Activated CD8-positive, alpha-beta memory T cell treated with anti-CD3 and anti-CD28 coated beads for 1 hour (primary cell): ENCODE measurements at places on chromosomes 2 and 18.

GRCh38 chr2:38138419-38138818 lies 62.5 kb upstream of the CYP1B1 start:
- no peak for DNase-seq

DNA sequence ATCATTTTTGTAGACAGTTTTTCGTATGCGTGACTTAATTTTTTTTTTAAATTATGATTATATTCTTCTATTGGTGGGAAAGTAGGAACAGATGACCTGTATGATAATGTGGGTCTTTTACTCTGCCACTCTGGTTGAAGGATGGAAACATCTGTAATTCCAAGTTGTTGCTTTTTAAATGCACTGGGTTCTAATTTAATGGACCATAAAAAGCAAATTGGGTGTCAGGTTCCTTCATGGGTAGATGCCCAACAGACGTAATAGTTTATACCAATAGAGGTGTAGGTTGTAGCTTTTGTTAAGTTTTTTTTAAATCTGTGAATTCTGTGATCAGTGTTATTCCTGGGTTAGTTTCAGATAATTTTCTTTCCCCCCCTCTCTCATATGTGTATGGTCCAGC lies 117.6 kb downstream of the MAP4K4 start:
- DNase-seq = no peak

DNA sequence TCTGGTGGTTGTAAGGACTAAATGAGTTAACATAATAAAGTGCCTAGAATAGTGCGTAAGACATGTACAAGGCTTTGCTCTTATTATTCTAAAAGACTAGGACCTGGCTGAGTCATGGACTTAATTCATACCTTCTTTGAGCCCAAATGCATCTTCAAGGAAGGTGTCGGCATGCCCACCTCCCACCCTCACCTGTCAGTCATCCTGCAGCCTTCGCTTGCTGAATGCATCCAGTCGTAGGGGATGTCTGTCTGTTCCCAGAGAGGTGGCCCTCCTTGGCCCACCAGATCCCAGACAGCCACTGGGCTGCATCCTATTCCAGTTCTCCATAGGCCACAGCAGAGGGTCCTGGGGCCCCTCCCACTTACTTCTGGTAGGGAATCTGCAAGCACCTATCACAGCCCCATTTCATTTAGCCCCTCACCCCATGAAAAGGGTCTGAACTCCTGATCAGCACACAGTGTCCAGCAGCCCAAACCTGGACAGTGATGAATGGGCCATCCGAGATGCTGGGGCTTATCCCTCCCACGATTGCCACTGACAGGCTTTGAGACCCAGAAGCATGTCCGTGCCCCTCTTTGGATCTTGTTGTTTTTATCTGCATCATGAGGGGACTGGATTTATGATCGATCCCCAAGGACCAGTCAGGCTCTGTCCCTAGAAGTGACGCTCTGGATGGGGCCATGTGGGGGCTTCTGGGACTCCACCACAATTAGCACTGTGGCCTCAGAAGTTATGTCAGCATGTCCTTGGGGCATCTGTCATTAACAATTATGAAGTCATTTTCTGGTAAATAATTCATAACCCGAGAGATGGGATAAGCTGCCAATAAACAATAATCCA lies 101.1 kb downstream of the KLHL29 start:
- DNase-seq = no peak

- no peak for DNase-seq
Measured at GRCh38 chr2:45765728-45766254, 114.3 kb downstream of the PRKCE start.

DNA sequence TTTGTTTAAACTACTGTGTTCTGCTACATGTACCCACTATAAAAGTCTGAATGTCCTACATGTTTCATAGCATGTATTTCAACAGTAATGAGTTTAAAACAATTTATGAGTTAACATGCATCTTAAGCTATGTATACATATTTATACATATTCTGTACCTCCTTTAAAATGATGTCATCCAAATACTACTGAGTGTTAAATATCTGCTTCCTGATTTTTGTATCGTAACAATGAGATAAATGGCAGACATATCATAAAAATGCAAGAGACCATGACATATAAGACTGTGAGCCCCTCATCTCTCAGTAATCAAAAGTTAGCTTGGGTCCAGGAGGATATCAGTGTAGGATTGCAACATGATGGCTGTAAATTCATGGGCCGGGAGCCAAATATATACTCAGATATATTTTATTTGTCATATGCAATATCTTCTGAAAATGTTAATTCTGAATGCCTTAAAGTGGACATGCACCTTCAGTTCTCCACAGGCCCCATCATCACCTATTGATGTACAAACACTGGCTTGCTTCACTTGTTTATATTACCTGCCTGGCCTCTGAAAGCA lies 3.6 kb downstream of the COL5A2 start:
- no peak for DNase-seq

GRCh38 chr2:2175381-2176090 lies 155.5 kb downstream of the MYT1L start:
- DNase-seq = no peak

GRCh38 chr2:129922571-129923264 lies 56.7 kb upstream of the RAB6C start:
- no peak for DNase-seq

GRCh38 chr18:76931171-76931570 lies 108.8 kb downstream of the ZNF236 start:
- no peak for DNase-seq

- no peak for DNase-seq
Measured at GRCh38 chr2:30188292-30188691, 41.5 kb downstream of the YPEL5 start.
